ENCODE measurements at places on chromosomes 16 and 17.

GRCh38 chr16:27377666-27378485, 24.1 kb upstream of the IL21R start:
- DNase-seq = no peak

DNA sequence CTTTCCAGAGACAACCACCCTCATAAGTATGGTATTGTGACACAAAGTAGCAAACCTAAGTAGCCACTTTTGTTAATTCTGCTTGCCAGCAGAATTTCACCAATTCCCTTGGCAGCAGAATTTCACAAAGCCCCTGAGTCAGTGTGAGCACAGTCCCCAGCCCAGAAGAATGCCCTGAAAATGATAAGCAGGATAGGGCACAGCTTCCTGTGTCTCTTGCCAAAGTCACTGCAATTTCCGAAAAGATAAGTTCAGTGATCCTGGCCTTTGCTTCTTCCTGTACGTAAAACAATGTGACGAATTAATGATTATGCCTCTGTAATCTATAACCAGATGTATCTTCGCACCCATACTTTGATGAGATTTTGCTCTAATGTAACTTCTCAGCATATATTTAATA, 16.0 kb upstream of the WIPF2 start:
- no peak for DNase-seq

GRCh38 chr16:30553393-30553899, 4.7 kb downstream of the ZNF764 start:
- DNase-seq = no peak

GRCh38 chr17:76554131-76554530, 14.3 kb downstream of the PRCD start:
- DNase-seq = peak; percentile 76

GRCh38 chr17:79047291-79047920, 23.4 kb downstream of the C1QTNF1 start:
- DNase-seq = no peak

DNA sequence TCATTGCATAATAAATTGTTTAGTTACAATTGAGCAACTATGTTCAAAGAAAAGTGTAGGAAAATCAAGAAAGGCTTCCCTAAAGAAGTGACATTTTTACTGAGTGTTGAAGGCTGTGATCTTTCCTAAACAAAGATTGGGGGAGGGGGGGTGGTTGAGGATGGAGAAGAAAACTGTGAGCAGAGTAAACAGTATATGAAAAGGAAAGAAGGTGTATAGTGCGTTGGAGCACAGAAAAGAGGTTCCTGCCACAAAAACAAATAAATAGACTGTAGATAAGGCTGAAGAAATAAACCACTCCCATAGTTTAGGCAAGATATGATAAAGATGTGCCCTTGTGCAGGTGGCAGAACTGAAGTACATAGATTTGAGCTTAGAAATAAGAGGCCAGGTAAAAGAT, 8.5 kb downstream of the ABCA10 start:
- no peak for DNase-seq

DNA sequence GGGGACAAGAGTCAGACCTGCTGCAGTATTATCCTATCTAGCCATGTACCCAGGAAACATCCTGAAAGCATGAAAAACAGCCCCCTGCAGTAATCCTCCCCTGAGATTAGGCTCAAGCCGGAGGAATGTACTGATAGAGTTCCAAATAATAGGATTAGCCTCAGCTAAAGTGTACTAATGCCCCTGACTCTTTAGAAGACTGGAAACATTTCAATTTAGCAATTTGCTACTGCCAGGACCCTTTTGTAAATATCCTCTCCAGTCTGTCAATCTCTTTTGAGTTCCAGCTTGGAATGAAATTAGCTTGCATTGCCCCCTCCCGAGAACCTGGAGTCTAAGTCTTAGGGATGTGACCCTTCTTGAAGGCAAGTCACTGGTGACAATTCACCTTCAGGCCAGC, 110.8 kb upstream of the DNAH9 start:
- DNase-seq = no peak

GRCh38 chr16:85554889-85555718, 58.0 kb upstream of the GSE1 start:
- no peak for DNase-seq

DNA sequence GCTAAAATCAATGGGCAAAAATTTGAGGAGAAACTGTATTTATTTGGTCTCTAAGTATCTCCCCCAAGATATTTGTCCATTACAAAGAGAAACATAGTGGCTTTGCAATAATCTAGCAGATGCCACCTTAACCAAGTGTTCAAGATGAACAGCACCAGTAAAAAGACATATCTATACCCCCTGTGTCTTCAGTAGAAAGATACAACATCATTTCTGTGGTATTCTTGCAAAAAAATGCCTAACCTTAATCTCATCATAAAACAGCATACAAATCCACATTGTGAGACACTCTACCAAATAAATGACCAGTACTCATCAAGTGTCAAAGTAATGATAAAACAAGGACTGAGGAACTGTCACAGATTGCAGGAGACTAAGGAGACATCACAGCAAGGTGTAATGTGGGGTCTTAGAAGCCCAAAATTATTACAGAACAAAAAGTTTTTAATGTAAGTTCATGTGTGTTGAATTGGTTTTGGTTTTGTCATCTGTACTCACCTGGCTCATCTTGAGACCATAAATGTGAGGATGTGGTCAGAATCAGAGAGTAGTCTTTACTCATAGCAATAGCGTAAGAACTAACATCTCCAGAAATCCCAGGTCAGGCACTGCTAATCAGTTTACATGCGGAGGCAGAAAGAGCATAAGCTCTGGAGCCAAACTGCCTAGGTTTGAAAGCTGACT, 77.2 kb downstream of the AATF start:
- no peak for DNase-seq

DNA sequence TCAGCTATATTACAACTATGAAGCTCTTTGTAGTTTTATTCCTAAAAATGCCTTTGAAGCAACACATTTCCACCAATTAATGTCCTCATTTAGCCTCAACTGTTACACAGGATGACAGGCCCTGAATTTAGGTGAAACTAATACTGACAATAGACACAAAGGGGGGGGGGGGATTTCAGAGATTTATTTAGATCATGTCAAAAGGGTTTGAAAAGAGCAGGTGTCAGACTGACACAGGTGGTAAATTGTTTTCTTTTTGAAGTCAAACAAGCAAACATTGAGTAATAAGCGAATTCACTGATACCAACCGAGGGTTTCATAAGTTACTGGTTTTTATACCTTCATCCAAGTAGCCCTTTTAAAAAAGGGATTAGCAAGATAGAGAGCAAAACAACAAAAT, 40.8 kb downstream of the KANSL1 start:
- no peak for DNase-seq

- DNase-seq = no peak
Measured at GRCh38 chr16:24681793-24682192, 47.7 kb upstream of the TNRC6A start.

DNA sequence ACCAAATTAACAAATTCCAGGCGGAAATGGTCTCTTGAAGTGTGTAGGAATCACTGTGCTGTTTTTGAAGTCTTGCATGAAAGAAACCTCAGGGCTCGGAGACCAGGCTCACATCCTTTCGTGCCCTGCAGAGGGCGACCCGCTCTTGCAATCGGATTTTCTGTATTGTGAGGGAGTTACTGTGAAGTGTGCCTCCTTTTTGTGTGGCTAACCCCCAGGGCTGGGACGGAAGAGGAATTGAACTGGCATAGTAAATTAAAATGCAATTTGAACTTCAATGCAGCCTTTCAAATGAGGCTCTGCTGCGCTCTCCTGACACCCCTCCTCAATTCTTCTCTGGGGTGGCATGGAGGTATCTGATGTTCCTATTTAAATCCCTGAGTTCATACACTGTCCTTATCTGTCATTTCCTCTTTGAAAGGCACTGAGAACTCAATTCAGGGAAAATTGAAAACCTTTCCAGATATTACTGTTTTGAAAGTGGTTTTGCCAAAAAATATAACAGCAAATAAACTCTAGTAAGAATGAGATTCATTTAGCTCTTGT, 51.5 kb upstream of the MGAT5B start:
- peak; percentile 22 for DNase-seq

DNA sequence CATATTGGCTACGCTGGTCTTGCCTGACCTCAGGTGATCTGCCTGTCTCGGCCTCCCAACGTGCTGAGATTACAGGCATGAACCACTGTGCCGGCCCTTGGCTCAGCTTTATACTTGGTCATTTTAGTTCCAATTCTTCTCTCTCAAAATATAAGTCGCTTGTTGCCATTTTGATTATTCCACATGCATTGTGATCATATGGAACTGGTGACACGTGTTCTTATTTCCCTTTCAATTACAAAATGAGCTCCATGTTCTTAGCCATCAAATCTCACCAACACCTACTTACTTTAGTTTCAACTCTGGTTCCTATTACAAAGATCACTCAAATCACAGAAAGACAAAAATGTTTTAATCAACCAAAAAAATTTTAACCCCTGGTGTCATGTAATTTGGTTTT, 1711.7 kb downstream of the TP53TG3F start:
- no peak for DNase-seq

GRCh38 chr16:86443508-86444147, 66.7 kb upstream of the FOXF1 start:
- DNase-seq = no peak

DNA sequence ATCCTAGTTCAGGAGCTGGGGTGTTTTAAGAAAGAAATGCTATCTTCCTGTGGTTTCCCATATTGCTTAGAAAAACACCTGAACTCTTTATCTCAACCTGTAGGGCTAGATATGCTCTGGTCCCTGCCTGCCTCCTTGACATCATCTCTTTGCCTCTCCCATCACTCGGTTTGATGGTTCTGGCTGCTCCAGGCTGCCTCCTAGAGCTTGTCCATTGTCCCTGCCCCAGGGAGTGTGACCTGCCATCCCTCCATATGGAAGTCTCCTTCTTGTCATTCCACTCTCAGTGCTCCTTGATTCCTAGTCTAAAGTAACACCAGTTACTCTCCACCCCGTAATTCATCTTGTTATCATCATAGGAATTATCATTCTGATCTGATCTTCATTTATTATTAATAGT, 369.0 kb upstream of the EEF2KMT start:
- no peak for DNase-seq

DNA sequence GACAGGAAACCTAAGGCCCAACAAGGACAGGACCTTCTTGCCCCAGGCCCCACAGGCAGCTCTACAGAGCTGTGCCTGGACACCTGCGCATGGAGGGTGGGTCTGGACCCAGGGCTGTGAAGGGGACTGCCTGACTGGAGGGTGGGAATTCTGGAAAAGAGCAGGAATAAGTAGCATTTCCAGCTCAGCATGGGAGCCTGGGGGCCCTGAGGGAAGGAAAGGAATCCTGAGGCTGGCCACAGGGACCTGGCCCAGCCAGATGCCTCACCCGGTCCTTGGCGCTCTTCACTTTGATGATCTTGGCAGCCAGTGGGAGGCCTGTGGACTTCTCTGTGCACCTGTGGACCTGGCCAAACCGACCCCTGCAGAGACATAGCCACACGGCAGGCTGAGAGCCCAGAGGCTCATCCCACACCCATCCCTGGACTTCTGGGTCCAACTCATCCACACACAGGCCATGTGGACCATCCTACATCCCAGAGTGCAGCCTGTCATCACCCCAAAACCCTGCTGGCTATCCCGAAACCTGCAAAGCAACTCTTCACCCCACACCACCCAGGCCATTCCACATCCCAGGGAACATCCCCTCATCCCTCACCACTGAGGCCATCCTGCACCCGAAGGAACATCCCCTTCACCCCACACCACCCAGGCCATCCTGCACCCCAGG, 18.7 kb downstream of the MYLK3 start:
- DNase-seq = no peak

- no peak for DNase-seq
Measured at GRCh38 chr17:3213587-3213986, 6.1 kb downstream of the OR1A1 start.

DNA sequence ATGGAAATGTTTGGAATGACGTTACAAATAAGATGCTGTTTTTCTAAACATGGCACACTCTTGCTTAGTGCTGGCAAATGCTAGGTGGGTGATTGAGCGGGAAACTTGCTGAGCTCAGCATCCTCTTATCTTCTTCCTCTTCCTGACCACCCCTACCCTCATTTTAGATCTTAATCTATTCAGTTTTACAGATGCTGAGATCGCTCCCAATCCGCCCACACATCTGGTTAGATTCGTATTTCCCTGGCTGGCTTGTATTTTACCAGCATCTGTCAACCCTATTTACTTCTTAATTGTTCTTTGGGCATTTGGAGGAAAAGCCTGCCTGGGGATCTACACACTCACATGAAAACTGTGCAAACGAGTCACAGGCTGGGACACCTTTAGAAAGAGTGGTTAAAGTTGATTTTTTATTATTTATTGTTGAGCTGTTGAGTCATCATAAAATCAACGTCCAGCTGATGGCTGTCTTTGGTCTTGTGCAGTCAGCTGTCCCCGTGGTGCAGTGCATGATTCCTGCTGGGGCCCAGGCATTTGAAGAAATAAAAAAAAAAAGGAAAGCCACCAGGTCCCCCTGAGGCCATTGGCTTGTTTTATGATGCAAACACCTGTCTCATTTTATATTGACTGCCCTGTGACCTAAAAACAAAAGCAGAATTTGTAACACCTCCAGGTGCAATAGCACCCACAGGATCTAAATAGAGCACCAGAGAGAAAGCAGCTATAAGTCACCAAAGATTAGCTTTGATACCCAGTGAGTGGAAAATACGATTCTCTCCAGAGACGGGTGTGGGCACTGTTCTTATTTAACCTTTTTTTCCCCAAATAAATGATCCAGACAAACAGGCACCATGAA, 258.6 kb downstream of the HS3ST3B1 start:
- no peak for DNase-seq

DNA sequence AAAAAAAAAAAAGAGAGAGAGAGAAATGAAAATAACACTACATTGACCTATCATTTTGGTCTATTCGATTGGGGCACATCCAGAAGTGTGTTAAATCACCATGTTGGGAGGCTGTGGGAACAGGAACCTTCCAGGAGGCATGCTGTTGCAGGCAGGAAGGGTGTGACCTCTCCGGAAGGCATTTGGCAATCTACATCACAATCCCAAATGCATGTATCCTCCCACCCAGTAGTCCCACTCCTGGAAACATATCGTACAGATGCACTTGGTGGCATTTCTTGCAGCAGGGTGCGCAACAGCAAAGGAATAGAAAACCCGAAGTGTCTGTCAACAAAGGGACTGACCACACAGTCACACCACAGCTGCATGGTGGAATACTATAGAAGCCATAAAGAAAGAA, 7.9 kb downstream of the PLLP start:
- no peak for DNase-seq

Data from hippocampal formation (tissue), 2 donors.